ENCODE measurements at places on chromosomes 12 and 14. TPM values are rescaled to one million over a fixed set of nuclear protein-coding genes. Genes with fewer than 3 reads are reported as not detected.

The KRT71 gene
- total RNA-seq = not detected

The BIN2 gene
- total RNA-seq = not detected

The SRRM4 gene
- total RNA-seq = not detected

The APPL2 gene
- total RNA-seq = 46.4 TPM

- DNase-seq = no peak
Measured at GRCh38 chr14:103094406-103095209, at the start of gene EXOC3L4. Gene EXOC3L4 (plus strand): TSS chr14:103094725. CDS start chr14:103100220, 5,495 bp downstream.

DNA sequence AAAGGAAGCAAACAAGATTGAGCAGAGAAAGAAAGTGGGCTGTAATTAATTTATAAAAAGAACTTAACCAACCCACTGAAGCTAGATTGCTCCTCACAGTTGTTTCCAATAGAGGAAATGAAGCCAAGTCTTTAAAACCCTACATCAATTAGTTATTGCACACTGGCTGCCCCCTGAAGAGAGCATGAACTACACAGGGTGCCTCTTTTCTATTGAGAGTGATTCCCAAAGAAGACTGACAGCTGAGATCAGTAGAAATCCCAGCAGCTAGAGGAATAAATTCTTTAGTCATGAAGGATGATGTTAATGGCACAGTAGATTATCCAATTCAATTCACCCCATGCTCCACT, 8.6 kb upstream of the USP15 start:
- no peak for DNase-seq

- DNase-seq = no peak
Measured at GRCh38 chr12:75587340-75588106, 76.1 kb upstream of the KRR1 start.

GRCh38 chr12:125440399-125440798, 375.2 kb downstream of the AACS start:
- no peak for DNase-seq

The BBOF1 gene
- total RNA-seq = 8.5 TPM

The MYBPC1 gene
- total RNA-seq = not detected

DNA sequence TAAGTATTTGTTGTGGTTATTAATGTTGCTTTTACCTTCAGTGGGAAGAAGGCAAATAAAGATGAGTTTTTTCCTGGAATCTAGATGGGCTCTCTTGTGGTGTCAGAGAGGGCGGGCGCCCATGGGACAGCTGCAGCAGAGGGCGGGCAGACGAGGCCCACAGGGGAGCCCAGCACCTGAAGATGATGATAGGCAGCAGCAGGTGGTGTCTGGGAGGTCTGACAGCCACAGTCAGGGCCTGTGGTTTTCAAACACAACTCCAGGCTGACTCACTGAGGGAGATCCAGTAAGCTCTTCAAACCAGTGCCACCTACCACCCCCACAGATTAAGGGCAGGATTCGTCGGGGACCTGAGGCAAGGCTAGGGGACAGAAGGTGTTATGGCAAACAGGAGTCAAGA, 42.8 kb downstream of the NKX2-1 start:
- no peak for DNase-seq

GRCh38 chr14:71931492-71932228, 569 bp upstream of the RGS6 start:
- no peak for DNase-seq

DNA sequence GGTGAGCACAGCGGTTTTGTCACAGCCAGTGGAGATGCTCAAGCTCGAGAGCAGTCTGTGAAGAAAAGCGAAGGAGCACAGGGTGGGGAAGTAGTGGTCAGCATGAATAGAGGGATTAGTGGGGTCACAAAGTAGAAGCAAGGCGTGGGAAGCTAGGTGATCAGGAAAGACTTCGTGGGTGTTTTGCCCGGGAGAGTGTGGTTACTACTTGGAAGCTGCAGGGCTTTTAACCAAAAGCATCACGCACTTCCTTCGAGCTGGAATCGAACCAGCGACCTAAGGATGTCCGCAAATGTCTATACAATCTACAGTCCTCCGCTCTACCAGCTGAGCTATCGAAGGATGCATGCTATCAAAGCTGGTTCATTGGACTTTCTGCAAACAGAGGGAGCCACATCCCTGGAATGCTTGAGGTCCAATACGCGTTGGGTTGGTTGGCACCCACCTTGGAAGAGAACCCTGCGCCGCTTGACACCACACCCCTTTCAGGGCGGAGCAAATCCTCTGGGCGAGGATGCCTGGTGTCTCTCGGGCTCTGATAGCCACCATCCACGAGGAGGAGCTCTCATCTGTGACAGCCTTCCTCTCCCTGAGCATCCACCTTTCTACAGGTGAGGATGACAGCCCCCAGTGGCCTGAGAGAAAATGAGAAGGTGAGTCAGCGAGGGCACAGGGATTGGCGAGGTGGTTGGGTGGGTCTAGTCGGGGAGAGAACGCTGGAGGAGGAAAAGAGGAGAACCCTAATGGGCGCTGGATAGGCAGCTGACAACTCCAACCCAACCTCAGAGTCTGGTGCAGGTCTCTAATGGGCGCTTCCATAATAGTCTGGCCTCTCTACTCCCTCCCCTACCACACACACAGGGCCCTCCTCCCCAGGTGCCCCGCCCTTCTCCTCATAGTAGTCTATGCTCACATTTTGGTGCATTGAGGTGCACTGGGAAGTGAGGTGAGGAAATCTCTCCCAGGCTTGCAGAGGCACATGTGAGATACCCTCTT, 16.0 kb upstream of the OR6S1 start:
- DNase-seq = no peak

The SEL1L gene
- 40.0 TPM for total RNA-seq

The NINJ2 gene
- not detected for total RNA-seq

DNA sequence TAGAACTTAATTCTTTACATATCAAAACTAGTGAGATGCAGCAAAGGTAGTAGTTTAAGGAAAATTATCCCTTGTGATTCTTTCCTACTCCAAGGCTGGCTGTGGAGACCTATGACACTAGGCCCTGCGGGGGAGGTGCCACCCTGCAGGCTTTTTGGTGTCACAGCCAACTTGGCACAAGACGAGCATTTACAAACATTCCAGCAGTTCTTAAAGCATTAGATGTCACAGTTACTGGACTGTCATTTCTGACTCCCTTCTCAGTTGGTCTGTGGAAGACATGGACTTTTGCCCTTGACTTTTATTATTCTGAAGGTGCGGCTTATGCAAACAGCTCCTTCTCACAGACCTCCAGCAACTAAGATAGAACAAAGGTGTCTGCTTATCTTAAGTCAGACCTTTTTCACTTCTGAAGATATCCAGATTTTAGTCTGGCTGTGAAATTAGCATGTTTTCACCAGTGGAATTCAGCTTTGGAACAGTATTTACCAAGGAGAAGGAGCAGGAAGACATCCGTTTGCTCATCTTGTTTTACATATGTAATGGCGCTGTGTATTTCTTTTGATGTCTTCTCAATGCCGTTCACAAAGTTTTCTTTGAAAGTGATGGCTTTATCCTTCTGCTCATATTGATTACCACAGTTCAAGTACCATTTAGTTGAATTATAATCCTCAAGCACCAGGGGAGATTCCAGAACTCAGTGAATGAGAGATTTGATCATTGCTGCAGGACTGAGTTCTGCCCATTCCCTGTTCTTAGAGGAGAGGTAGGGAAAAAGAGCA, 17.9 kb downstream of the SRGAP1 start:
- DNase-seq = peak; percentile 46

The RNF212B gene
- not detected for total RNA-seq

The CLEC2A gene
- not detected for total RNA-seq

GRCh38 chr12:87529413-87529812, 499.8 kb downstream of the C12orf50 start:
- no peak for DNase-seq

GRCh38 chr12:62305778-62306177, 45.6 kb downstream of the USP15 start:
- DNase-seq = no peak

DNA sequence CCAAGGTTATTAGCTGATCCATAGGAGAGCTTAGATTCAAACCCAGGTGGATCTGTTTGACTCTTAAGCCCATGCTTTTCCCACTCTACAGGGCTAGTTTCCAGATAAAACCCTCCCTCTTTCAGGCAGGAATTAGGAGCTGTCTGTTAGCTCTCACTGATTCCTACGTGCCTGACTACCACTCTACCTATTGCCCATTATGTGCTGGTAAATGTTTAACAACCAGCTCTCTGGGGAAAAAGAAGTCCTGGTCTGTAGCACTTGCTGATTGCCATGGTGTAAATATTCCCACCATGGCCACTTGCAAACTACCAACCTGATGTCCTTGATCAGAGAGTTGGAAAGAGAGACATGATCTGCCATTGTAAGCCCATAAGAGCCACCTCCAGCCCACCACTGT, 65.5 kb upstream of the BDKRB2 start:
- DNase-seq = no peak

The LYZ gene
- total RNA-seq = 0.07 TPM

GRCh38 chr14:30754778-30755177, 119.6 kb upstream of the COCH start:
- no peak for DNase-seq

The ADAM21 gene
- total RNA-seq = 0.41 TPM

- DNase-seq = no peak
Measured at GRCh38 chr14:32913725-32914124, 25.0 kb upstream of the NPAS3 start.

DNA sequence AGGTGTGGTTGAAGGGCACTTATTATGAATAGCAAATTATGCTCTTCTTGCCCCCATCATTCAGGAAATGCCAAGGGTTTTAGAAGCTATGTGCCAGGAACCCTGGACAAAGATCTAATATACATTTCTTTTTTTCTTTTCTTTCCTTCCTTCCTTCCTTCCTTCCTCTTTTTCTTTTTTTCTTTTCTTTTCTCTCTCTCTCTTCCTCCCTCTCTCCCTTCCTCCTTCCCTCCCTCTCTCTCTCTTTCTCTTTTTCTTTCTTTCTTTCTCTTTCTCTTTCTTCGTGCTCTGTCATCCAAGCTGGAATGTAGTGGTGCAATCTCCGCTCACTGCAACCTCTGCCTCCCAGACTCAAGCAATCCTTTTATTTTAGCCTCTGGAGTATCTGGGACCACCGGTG, 66.1 kb upstream of the CSRP2 start:
- DNase-seq = no peak

The RPS6KL1 gene
- not detected for total RNA-seq

The HOXC5 gene
- 0.57 TPM for total RNA-seq

The NGB gene
- total RNA-seq = not detected

DNA sequence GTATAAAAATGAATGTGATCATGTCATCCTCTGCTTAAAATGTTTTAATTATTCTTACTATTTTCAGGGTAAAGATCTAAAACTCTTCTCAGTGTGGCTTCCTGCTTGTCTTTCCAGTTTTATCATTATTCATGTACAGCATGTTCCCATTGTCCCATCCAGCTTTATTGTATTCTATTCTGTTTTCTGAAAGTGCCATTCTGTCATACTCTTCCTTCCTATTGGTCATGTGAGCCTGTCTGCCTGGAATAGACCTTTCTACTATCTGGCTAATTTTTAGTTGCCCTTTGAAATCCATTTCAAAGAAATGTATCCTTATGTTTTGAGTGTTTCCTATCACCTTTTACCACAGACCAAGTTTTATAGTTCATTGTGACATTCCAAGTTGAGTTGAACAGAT, 34.9 kb downstream of the PALS1 start:
- DNase-seq = no peak

GRCh38 chr12:48979602-48980388, 1.7 kb downstream of the WNT1 start:
- DNase-seq = no peak

- DNase-seq = no peak
Measured at GRCh38 chr14:54890788-54891187, 11.8 kb downstream of the GCH1 start.

DNA sequence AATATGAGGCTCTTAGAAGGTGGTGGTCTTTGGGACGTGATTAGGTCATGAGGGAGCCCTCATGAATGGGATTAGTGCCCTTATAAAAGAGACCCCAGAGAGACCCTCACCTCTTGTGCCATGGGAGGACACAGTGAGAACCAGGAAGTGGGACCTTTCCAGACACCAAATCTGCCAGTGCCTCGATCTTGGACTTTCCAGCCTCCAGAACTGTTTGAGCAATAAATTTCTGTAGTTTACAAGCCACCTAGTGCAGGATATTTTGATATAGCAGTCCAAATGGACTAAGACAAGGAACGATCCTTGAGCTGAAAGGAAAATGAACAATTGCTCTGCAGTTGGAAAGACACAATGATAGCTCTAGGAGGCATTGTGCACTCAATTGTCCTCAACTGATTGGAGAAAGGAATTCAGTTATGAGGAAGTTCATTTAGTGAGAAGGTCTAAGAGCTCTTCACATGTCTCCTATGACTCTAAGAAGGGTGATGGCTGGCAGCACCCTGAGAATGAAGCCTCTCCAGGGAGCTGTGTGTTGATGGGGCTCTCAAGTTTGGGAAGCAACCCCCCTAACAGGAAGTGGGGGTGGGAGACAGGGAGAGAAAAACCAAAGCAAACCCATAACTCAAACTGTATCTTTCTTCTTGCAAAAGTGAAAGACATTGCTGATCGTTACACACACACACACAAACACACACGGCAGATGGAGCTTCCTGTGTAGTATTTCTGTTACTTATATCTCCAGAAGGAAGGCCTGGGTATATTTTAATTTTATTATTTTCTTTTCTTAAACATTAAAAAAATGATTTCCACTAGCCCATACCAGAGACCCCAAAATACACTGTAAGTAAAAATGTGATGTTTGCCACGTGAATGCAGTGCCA, 21.0 kb downstream of the CHST11 start:
- DNase-seq = no peak

- peak; percentile 6 for DNase-seq
Measured at GRCh38 chr12:44574586-44574985, 301.5 kb downstream of the NELL2 start.

The SLC38A2 gene
- total RNA-seq = 140 TPM

GRCh38 chr12:29163146-29163545, 14.1 kb downstream of the FAR2 start:
- DNase-seq = no peak
